Activated naive CD8-positive, alpha-beta T cell treated with anti-CD3 and anti-CD28 coated beads, Interleukin-2, amount 50 U/mL, for 24 hours (primary cell): ENCODE measurements at places on chromosomes 2 and 18.

DNA sequence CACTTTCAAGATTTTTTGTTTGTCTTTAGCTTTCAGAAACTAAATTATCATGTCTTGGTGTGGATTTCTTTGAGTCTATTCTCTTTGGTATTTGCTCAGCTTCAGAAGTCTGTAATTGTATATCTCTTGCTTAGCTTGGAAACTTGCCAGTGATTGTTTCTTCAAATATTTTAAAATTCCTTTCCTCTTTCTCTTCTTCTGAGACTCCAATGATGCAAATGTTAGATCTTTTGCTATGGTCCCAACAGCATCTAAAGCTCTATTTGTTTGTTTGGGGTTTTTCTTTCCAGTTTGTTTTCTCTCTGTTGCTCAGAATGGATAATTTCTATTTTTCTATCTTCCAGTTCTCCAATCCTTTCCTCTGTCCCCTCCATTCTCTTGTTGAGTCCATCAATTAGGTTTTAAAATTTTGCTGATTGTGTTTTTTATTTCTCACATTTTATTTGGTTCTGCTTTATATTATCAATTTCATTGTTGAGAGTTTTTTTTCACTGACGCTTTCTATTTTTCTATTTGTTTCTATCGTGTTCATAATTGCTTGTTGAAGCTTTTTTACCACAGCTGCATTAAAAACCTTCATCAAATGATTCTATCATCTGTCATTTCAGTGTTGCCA is 81.5 kb upstream of the DAPL1 start:
- no peak for DNase-seq

- no peak for DNase-seq
Measured at GRCh38 chr18:9874728-9875127, 11.0 kb upstream of the TXNDC2 start.

GRCh38 chr2:74653589-74653984 is 460 bp upstream of the SEMA4F start:
- DNase-seq: no peak

- DNase-seq: no peak
Measured at GRCh38 chr18:8977701-8978100, 124.8 kb upstream of the NDUFV2 start.

DNA sequence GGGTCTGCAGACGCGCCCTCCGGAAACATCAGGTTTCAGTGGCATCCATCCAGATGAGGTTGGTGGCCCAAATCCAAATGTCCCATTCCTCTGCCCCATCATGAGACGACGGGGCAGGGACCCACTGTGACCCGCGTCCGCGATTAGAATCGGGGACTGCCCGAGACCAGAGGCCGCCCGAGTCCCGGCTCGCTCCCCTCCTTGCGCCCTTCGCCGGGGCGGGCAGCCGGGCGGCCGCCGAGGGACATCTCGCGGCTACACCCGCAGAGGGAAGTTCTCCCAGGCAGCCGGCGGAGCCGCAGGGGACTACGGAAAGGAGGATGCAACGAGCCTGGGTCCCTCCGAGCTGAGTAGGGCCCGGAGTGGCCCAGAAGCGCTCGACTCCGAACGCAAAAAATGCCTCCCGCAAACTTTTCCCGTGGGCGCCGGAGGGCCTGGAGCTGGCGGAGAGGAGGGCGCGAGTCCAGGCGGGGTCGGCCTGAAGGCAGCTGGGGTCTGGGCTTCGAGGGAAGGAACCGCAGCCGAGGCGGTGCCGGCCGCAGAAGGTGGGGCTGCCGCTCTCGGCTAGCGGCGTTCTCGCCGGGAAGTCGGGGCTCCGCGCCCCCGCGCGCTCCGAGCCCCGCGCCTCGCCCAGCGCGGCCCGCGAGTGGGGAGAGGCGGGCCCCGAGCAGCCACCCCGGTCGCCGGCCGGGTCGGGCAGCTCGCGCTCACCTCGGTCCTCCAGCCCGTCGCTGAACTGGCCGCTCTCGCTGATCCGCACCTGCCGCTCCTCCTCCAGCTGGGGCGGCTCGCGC is 580 bp downstream of the TMEM163 start:
- DNase-seq: peak; percentile 7

GRCh38 chr2:228065686-228066085 is 115.8 kb downstream of the SPHKAP start:
- DNase-seq: no peak

- DNase-seq: peak; percentile 64
Measured at GRCh38 chr2:218962859-218963492, 3.5 kb downstream of the CDK5R2 start.

GRCh38 chr2:74119339-74119738 is 28.4 kb downstream of the BOLA3 start:
- no peak for DNase-seq

- DNase-seq: no peak
Measured at GRCh38 chr18:2444201-2444875, 127.0 kb downstream of the METTL4 start.

- no peak for DNase-seq
Measured at GRCh38 chr2:118723394-118723793, 124.1 kb downstream of the EN1 start.

DNA sequence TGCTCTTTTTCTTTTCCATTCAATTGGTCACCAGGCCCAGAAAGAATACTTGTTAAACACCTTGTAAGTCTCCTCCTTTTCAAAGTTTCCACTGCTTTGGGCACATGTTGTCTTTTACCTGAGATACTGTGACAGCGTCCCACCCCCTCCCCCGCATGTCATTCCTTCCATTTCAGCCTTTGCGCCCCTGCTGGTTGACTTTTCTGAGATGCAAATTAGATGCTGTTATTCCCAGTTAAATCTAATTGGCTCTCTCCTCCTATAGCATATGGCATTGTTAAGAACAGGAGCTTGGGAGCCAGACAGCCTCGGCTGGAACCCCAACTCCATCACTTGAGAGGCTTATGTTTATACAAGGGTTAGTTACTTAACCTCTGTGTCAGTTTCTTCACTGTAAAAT is 80.3 kb upstream of the GAREM1 start:
- DNase-seq: no peak
